Stimulated activated CD8-positive, alpha-beta memory T cell treated with anti-CD3 and anti-CD28 coated beads, Interleukin-15, amount 100 ng/mL, for 4 hours (primary cell): ENCODE measurements at places on chromosomes 2 and 18.

GRCh38 chr2:46257476-46257875, 39.7 kb upstream of the EPAS1 start:
- DNase-seq, result no peak

GRCh38 chr2:49102146-49102545, 52.2 kb downstream of the FSHR start:
- no peak for DNase-seq

DNA sequence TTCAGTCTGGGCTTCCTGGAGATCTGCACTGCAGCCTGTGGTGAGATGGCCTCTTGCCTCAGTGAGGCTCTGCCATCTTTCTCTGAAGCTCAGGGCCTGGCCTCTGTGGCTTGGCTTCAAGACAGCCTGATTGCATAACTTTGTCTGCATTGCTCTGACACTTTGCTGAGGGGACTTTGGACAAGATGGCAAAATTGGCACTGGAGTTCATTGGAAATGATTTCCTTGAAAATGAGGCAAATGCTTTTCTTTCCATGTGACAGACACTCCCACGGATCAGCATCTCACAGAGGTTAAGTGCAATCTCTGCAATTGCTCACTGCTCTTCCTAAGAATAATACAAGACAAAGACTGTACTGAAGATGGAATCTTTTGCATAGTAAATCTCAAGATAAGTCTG, 166.8 kb downstream of the KCNS3 start:
- DNase-seq, result no peak

- no peak for DNase-seq
Measured at GRCh38 chr18:30016179-30016578, 1026.4 kb downstream of the DSC3 start.

DNA sequence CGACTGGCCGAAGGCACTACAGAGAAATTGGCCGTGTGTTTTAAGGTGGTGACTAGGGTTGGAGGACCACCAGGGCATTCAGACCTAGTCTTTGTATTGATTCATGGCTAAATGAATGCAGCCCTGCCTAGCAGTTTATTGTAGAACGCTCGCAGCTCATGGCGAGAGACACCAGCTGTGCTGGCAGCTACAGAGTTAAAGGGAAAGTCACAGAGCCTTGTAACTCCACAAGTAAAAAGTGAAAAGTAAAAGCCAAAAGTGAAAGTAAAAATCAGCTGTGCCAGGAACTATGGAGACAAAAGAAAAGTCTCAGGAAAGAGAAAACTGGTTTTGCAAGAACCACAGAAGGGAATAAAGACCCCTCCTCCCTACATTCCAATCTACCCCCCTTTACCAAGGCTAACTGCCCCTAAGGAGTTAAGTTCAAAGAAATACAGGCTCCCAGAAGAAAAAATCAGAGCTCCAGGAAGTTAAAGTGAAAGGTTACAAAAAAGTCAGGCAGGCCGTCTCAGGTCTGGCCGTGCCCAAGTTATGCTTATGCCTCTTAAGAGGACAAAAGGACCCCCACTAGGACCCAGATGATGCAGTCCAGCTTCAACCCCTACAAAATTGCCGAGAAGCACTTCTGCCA, 46.4 kb upstream of the SELENOI start:
- no peak for DNase-seq

DNA sequence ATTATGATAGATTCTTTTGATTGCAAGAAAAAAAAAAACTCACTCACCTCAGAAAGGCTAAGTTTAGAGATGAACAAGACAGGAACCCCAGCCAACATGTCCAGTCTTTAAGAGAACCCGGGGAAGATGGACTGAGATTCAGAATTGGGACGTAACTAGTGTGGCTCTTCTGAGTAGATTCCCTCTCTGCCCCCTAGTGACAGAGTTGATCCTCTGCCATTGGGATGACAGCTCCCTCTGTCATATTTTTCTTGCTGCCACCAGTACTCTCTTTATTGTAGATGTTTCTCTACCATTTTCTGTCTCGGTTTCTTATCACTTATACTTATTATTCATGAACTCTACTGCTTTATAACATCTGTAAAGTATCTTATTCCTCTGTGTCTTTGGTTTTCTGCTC, 77.7 kb downstream of the GULP1 start:
- no peak for DNase-seq

GRCh38 chr2:191642541-191642940, 35.4 kb upstream of the NABP1 start:
- DNase-seq, result no peak

DNA sequence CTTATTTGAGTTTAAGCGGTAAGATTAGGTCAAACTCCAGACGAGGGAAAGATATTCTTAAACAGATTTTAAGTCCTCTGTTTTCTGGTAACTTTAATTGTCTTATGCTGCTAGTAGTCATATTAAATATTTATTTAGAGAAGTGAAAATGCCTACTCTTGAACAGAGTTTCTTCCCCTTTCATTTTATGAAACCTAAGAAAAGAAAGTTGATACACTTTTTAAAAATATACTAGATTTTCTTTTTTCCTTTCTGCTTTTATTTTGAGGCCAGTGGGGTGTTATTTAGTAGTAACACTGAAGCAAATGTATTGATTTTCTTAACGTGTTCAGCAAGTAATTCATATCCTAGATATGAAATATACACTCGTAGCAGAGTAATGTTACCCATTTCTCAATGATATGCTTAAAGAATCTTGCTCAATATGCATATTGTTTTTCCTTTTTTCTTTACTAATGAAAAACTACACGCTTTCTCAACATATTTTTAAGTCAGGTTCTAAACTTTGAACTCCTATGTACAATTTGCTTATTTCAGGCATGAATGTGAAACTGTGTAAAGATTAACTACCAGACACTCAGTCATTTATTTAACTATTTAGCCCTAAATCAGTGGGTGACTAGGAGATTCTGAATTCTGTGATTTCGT, 691 bp downstream of the KYNU start:
- no peak for DNase-seq

GRCh38 chr2:69911985-69912563, 2.8 kb upstream of the MXD1 start:
- no peak for DNase-seq

DNA sequence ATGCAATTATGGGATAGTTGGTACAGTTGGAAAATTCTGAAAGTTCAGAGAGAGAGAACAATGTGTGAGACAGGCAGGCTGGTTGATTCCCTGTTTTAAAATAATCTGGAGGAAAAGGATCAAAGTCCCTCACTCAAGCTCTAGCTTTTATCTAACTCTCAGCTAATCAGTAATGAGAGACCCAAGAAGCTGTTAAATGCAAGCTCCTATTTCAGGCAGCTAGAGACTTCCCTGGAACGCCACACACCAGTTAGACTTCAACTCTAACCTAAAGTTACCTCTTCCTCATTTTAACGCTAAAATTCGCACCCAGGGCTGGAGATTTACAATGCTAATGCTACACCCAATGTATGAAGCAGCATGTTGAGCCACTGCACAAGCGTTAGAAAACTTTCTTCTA, 243.1 kb downstream of the EN1 start:
- DNase-seq, result no peak

- DNase-seq, result no peak
Measured at GRCh38 chr2:235901243-235901642, 266.9 kb downstream of the GBX2 start.

DNA sequence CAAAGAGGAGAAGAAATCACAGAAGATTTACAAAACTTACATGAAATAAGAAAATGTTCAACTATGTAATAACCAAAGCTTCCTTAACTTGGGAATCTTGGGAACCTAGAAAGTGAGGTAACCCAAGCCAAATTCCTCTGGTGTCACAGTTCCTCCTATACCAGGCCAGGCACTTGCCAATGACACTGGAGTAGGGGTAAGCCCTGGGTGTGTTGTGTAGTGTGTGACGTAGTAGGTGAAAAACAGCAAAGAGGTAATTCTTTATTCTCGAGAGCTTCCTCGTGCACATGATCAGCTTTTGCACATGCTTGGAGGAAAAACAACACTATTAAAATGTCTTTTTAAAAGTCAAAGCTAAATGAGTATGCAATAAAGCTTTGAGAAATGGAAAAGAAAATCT, 118.0 kb downstream of the METTL8 start:
- no peak for DNase-seq

GRCh38 chr2:241547781-241548450, 10.6 kb upstream of the BOK start:
- DNase-seq, result no peak

DNA sequence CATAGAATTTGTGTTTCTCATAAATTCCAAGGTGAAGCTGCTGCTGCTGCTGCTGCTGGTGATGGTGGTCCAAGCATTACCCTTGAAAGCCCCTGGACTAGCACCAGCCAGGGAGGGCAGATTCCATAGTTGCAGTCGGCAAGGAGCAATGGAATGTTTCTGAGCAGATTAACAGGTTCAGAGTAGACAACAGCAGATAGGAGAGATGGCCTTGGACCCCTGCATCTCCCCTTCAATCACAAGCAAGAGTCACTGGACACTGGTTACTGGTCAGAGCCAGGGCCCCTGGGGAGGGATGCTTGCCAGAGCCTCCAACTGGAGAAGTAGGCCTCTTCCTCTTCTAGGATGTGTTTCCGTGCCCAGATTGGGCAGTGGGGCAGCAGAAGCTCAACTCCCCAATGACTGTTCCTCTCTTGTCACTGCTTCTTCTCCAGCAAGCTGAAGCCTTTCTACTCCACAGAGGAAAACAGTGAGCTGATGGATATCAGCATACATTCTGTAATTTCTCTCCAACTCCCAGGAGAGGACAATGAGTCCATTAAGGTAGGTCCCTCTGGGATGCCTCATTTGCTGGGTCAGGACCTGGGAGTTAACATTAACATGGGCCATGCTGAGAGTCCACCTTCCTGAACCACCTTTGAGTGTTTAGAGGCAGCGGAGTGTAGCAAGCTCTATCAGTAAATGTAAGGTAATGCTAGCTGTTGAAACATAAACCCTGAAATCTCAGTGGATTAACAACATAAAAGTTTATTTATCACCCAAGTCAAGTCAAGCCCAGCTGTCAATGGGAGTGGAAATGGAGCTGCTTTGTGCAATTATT, 35.3 kb downstream of the MROH2A start:
- no peak for DNase-seq

- DNase-seq, result peak; percentile 8
Measured at GRCh38 chr2:181677912-181678586, 2.3 kb downstream of the NEUROD1 start.

DNA sequence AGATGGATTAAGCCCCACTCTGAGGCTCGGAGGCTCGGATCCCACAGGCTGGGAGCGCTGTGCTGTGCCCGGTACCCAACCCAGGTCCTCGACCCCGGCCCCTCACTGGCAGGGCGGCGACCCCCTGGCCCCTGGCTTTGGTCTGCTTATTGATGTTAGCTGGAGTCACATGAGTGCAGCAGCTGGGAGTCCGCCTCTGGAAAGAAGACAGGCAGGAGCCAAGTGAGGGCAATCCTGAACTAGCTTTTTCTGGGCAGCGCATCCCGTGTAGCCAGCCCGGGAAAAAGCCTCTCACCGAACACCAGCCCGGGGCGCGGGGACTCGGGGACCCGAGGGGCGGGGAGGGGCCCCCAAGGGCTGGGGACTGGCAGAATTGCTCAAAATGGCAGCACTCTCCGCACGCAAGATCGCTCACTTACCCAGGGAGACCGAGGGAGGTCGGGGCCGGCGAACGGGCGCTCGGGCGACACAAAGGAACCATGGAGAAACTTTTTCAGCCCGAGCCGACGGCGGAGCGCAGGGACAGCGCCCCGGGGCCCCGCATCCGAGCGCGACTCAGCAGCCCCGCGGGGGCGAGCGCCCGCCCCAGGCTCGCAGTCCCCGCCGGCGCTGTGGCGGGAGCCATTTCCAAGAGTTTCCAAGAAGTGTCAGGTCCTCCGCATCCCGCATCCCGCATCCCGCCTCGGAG, 567 bp downstream of the TMEM200C start:
- DNase-seq, result no peak

- DNase-seq, result no peak
Measured at GRCh38 chr18:54209471-54210180, 14.8 kb downstream of the MBD2 start.

- no peak for DNase-seq
Measured at GRCh38 chr2:139031722-139032121, 251.5 kb upstream of the NXPH2 start.

GRCh38 chr2:85152895-85153294, 19.7 kb downstream of the TCF7L1 start:
- DNase-seq, result no peak

DNA sequence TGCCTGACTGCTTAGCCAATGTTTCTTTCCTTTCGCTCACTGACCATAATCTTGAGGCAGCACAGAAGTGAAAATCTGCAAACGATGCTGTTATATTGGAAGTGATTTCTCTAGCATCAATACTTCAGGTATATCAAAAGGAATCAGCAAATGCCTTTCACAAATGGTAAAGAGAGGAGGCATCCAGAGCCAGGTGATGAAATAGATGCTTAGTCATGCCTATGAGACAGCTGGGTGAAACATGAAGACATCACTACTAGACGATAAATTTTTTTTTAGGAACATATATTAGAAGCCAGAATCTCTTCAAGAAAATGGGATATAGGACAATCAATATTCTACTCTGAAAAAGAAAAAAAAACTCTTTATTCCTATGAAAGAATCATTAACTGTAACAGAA, 249.2 kb upstream of the SLC39A10 start:
- no peak for DNase-seq

DNA sequence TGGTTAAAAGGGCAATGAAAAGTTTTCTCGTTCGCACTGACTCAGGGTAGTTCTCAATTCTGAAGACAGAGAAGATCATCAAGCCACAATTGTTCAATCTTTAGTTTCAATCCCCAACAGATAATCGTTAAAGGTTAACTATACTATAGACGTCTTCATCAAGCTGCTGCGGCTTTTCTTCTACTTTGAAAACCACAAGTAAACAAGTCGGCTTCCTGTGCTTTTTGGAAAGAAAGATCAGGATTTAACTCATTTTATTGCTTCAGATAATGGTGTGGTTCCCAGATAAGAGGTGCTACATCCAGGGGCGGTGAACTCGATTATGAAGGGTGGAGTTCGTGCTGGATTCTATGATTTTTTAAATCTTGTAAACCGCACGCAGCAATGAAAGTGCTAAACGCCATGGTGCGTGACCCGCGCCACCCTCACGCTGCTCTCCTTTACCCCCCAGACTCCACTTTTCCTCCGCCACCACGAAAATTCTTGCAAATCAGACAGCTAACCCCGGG, 545 bp upstream of the CDCA7 start:
- no peak for DNase-seq

DNA sequence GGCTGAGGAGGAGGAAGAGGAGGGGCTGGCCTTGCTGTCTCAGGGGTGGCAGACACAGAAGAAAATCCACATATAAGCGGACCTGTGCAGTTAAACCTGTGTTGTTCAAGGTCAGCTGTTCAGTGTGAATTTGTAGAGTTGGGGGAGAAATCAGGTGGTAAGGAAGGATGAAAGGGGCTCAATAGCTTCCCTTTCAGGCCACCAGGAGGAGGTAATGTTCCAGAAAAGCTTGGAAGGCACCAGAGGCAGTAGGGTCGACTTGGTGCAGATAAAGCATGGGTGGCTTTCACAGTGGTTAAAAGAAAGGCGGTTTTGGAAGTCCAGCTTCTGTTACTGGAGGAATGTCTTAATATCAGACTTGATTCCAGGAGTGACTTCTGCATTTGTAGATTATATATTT, 167.4 kb downstream of the THSD7B start:
- no peak for DNase-seq

- DNase-seq, result no peak
Measured at GRCh38 chr18:34787931-34788532, 77.9 kb downstream of the DTNA start.
